Endodermal cell (in vitro differentiated cells): ENCODE measurements at places on chromosomes 6 and 20.

- H3K4me3 ChIP-seq, result no peak overlapping the region
- peaks cover 2% of the 10 kb centered on the region for H3K4me1 ChIP-seq
- no peak overlapping the region for H3K27ac ChIP-seq
- no peak for DNase-seq
- H3K27me3 ChIP-seq, result no peaks in the 10 kb centered on the region
These were observed 5.5 kb downstream of the OGFRL1 start for GRCh38 chr6:71294121-71294523.

- no peak overlapping the region for H3K4me3 ChIP-seq
- no peaks in the 10 kb centered on the region for H3K27me3 ChIP-seq
- no peaks in the 10 kb centered on the region for H3K4me1 ChIP-seq
These were observed 29.7 kb downstream of the MC3R start for GRCh38 chr20:56278196-56278595.

GRCh38 chr6:85574932-85575598, 18.6 kb downstream of the SNX14 start:
- H3K4me3 ChIP-seq, result no peak overlapping the region
- no peaks in the 10 kb centered on the region for H3K27me3 ChIP-seq
- H3K27ac ChIP-seq, result no peak overlapping the region
- no peak for DNase-seq
- H3K36me3 ChIP-seq, result peaks cover 21% of the 10 kb centered on the region

GRCh38 chr6:47787620-47788497, 6.0 kb downstream of the OPN5 start:
- H3K27me3 ChIP-seq, result peaks cover 29% of the 10 kb centered on the region
- peak; percentile 84 for DNase-seq
- no peak overlapping the region for H3K4me3 ChIP-seq
- no peak overlapping the region for H3K27ac ChIP-seq
- peaks cover 6% of the 10 kb centered on the region for H3K4me1 ChIP-seq

DNA sequence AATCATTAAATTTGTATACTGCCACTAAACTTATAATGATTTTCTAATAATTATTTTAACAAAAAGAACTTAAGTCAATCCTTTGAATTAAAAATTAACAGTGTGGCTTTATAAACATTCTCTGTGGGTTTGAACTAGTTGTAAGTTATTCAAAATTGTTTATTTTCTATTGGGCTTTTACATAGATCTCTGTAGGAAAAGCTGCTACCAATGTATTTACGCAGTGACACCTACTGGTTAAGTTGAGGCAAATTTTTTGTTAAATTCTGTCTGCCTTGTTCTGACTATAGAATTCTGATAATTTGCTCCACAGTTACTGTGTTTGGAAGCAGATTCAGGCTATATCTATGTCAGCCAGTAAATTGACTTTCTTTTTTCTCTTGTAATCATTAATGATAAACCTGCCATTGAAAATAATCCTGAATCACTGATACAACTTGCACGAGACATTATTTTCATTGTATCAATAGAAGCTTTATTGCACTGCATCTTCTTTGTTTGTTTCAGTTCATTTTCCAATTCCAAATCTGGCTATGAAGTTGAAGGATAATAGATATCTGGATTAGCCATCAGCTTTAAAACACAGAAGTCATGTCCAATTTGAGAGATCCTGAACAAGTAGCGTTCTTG, 66.0 kb upstream of the UTRN start:
- no peaks in the 10 kb centered on the region for H3K4me1 ChIP-seq
- H3K27ac ChIP-seq, result no peak overlapping the region
- no peak for DNase-seq
- no peaks in the 10 kb centered on the region for H3K27me3 ChIP-seq
- no peaks in the 10 kb centered on the region for H3K36me3 ChIP-seq

- no peak for DNase-seq
- no peaks in the 10 kb centered on the region for H3K4me1 ChIP-seq
- no peak overlapping the region for H3K4me3 ChIP-seq
- no peak overlapping the region for H3K27ac ChIP-seq
- H3K27me3 ChIP-seq, result no peaks in the 10 kb centered on the region
- peaks cover 19% of the 10 kb centered on the region for H3K36me3 ChIP-seq
These were observed 11.5 kb downstream of the ABHD12 start for GRCh38 chr20:25378884-25379733.

GRCh38 chr20:14264869-14265268, 72.5 kb downstream of the FLRT3 start:
- no peaks in the 10 kb centered on the region for H3K4me1 ChIP-seq
- no peaks in the 10 kb centered on the region for H3K36me3 ChIP-seq
- no peak overlapping the region for H3K27ac ChIP-seq
- DNase-seq, result no peak

GRCh38 chr6:170102038-170102437, 188.8 kb downstream of the DLL1 start:
- H3K4me3 ChIP-seq, result no peak overlapping the region
- no peaks in the 10 kb centered on the region for H3K27me3 ChIP-seq
- H3K36me3 ChIP-seq, result no peaks in the 10 kb centered on the region
- no peaks in the 10 kb centered on the region for H3K4me1 ChIP-seq
- H3K27ac ChIP-seq, result no peak overlapping the region
